Hippocampal formation (tissue), 2 donors: ENCODE measurements at places on chromosomes 12 and 14.

DNA sequence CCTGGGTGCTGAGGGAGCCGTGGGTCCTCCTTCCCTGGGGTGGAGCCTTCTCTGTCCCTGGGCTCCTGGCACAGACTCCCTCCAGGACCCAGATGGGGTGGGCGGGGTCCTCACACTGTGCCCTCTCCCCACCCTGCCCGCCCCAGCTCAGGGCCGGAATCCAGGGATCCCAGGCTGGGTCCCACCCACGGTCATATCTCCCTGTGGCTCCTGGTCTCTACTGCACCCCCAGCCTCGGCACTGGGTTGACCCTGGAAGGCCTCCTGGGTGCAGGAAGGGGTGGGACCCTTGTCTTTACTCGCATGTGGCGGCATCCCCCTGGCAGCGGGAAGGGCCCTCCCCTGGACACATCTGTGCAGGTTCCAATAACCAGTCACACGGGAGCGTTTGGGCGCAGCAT is 75.8 kb upstream of the EIF5 start:
- DNase-seq, result no peak

DNA sequence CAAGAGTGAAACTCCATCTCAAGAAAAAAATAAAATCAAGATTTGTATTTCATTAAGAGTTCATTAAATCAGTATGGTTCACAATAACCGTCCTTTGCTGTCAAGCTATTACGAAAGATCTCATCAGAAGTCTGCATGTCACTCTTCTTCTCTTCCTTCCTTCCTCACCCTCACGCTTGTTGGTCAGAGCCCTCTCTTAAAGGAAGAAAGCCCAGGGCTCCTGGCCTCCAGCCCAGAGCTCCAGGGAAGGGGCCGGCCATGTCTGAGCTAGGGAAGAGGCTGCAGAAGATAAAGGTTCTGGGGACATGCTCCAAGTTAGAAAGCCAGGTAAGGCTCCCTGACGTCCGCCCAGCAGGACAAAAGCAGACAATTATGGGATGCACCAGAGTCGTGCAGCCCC is 43.1 kb upstream of the DLK1 start:
- no peak for DNase-seq

- DNase-seq, result no peak
Measured at GRCh38 chr12:69647178-69647577, 36.5 kb upstream of the LRRC10 start.

DNA sequence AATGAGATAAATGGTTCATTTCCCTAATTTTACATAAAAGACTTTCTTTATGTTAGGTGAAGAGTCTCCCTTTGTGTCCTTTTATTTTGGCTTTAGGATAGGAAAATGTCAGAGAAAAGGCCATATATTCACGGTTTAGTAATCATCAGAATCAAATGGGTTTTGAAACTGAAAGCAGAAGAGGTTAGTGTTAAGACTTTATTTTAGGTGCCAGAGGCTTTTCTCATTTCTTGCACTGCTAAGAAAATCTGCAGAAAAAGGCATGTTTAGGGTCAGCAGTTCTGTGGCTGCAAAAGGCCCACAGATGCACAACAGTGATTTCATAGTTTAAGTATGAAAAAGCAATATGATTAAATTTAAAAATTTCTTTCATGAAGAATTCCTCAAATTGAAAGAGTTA is 80.4 kb upstream of the SINHCAF start:
- no peak for DNase-seq
